ENCODE measurements at places on chromosomes 6 and 20. TPM values are rescaled to one million over a fixed set of nuclear protein-coding genes. Genes with fewer than 3 reads are reported as not detected.

Gene TMEM239
- polyA plus RNA-seq = not detected

GRCh38 chr20:8842525-8842924 is 226.4 kb upstream of the PLCB4 start:
- DNase-seq = no peak

- no peak for DNase-seq
These were observed 1.3 kb upstream of the OCSTAMP start for GRCh38 chr20:46551522-46552381.

GRCh38 chr20:20628314-20628713 is 84.1 kb downstream of the RALGAPA2 start:
- no peak for DNase-seq

Data from H1 (cell line).